ENCODE measurements at places on chromosomes 4 and X.

DNA sequence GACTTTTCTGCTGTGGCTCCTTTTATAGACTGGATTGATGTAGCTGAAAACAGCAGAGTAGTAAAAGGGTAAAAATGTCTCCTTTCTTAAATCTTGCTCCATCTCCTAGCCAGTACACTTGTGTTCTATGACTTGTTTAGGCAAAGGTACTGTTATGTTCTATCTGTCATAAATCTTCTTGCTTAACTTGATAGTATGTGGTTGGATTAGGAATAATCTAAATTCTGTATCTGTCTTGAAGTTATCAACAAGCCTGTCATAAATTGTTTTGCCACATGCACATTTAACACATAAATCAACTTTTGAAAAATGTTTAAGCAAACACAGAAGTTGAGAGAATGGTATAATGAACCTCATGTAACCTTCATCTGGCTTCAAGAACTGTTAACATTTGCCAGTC lies 157.0 kb downstream of the FRAS1 start:
- no peak for DNase-seq

DNA sequence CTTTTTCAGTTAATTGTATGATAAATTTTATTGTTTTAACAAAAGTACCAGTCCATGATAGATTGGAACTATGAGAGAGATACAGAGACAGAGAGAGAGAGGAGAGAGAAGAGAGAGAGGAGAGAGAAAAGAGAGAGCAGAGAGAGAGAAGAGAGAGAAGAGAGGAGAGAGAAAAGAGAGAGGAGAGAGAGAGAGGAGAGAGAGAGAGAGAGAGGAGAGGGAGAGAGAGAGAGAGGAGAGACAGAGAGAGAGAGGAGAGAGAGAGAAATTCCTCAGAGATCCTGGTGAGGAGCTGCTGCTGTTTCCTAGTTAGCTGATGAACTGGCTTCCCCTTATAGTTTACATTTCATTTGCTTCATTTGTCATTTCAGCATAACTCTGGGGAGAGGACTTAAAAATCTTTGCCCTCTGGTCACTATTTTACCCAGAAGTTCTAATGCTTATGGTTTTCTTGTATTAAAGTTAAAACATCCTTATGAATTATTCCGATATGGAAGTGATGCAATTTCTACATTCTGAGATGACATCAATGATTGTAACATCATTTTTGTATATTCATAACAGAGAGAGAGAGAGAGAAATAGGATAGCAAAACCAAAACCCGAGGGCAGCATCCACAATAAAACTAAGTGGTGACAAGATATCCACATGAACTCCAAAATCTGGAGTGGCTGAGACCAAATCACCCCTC lies 10.8 kb downstream of the CTAG1A start:
- peak; percentile 9 for DNase-seq

- peak; percentile 36 for DNase-seq
Observed at GRCh38 chr4:88533088-88533790, 9.7 kb upstream of the PYURF start.

- no peak for DNase-seq
Observed at GRCh38 chr4:87188048-87188447, 32.4 kb downstream of the KLHL8 start.

- no peak for DNase-seq
Observed at GRCh38 chr4:30727409-30727808, 7.2 kb downstream of the PCDH7 start.

DNA sequence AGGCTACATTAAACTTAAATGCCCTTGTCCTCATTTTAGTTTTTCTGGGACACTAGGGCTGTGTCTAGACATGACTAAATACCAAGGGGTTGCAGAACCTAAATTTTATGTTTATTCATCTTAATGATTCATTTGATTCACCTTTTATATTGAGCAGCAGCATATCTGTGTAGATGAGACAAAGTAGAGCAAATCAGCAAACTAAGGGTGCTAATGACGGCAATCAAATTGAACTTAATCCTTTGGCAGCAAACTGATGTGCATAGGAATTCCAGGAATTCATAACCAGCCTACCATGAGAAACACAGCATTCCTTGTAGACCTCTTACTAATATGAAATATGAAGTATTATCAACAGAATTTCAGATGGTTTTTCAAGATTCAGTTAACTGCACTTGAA lies 25.1 kb downstream of the EPHA5 start:
- peak; percentile 2 for DNase-seq

DNA sequence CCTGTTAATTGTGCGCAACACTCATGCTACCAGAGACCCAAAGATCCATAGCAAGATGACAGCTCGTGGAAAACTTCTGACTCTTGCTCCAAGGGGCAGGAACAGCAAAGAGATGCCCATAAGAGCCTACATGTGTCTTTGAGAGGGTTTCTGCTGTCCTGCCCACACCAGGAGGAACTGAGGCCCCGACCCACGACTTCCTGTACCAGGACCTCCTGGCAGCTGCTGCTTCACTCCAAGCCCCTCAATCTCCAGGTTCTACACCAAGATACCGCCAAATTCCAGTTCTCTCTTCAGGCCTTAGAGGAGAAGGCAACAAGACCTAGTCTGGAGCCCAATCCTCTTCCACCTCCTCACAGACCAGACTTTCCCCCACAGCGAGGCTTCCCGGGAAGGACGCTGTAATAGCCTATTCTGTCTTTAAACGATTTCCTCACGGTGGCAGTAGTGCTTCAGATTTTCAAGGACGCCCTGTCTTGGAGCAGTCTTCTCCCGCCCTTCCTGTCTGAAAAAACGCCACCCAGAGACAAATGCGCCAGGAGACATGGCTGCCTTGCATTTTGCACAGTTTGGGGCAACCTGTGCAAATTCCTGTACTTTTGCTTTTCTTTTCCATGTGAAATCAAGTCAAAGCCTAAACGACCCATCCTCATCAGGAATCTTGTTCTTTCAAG lies 230.2 kb upstream of the STK26 start:
- peak; percentile 17 for DNase-seq

DNA sequence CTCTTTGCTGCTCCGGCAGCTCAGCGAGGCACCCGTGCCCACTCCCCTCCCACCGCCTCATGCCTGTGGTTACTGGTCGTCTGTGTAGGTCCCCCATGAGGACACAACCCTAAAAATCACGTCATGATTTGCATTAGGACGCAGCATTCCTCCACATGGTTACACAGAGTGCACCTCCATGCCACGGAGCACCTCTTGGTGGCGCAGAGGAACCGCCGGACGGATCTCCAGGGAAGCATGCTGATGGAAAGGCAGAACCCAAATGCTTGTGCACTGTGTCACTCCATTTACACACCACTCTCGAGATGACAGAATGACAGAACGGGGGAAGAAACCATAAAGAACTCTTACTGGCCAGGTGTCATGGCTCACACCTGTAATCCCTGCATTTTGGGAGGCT lies 22.4 kb downstream of the FAM53A start:
- no peak for DNase-seq

DNA sequence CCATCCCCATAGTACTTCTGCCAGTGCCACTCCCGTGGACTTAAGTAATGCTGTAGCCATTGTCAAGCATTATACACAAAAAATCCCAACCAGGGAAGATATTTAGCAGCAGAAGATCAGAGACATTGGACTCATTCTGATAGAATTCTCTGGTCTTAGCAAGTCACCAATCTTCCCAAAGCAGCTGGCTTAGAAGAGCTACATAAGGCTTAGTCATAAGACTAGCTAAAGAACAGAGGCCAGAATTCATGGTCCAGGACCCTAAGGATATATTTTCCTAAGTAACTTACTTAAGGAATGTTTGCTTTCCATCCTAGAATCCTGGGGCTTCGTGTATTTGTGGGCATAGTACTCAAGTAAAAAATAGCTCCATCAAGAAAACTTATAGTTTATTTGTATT lies 100.3 kb upstream of the SLIT2 start:
- DNase-seq = no peak

DNA sequence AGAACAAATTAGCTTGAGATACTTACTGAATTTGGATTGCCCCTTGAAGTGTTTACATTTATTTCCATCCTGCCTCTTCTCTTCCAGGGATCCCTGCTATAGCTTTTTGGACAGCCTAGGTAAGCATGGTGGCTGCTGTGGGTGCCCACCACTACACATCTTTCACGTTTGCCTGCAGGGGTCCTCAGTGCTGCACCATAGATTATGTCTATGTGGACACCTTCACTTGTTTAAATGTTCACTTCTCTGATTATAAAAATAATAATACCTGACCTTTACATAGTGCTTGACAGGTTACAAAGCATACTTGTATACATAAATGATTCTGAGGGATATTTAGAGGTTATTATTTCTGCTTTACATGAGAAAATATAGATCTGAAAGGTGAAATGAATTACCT lies 67.9 kb upstream of the SLC4A4 start:
- no peak for DNase-seq

- no peak for DNase-seq
Observed at GRCh38 chrX:48939524-48940228, 17.7 kb downstream of the OTUD5 start.

GRCh38 chr4:1987721-1988326 lies 20.9 kb downstream of the NELFA start:
- no peak for DNase-seq

DNA sequence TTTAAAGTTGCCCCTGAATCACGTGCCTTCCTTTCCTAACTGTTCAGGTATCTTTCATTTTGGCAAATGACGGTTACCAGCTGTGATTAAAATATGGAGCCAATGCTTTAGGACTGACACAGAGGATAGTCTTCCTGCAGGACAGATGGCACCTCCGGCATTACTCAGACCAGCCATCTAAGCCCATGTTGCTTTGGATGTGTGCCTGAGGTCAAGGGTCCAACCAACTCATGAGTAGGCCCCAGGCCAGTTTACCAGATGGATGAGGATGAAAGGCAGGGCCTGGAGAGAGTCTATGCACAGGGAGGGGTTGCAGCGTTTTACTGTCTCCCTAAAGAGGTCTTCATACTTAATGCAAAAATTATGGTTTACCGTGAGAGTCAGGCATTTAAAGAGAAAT lies 174.0 kb upstream of the GATB start:
- DNase-seq = no peak

- DNase-seq = no peak
Observed at GRCh38 chr4:184261246-184261645, 43.6 kb upstream of the ENPP6 start.

- no peak for DNase-seq
Observed at GRCh38 chr4:40682290-40683101, 52.8 kb upstream of the RBM47 start.

DNA sequence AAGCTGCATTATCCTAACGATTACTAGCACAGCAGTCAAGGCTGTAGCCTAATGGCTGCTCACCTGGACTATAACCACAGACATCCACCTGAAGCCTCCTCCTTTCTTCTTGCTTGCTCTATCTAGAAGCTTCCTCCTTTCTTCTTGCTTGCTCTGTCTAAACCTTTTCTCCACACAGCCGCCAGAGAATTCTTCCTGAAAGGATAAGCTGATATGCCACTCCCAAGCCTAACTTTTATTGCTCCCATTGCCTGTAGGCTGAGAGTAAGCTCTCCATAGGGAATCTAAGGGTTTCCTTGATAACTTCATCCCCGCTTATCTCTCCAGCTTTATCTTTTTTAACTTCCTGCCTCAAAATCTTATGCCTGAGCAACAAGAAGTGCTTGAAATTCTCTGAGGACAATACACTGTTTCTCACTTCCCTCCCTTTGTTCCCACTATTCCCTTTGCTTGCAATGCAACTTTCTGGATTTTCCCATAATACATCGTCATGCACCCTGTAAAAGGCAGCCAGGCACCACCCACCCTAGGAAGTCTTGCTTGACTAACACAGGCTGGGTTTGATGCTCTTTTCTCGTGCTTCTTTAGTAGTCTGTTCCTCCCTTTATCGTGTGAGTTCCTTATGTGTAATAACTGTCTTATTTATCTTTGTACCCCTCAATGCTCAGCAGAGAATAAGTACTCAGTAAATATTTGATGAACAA lies 1.4 kb upstream of the LRIT3 start:
- DNase-seq = no peak

- DNase-seq = no peak
Observed at GRCh38 chrX:10217198-10217597, 60.4 kb downstream of the CLCN4 start.

- no peak for DNase-seq
Observed at GRCh38 chr4:82712561-82712960, 86.0 kb downstream of the SCD5 start.

GRCh38 chrX:140709421-140709846 lies at the start of gene LINC00632:
Gene LINC00632, plus strand, starts transcription at chrX:140709759.
- DNase-seq = no peak

Data from GM03348 (cell line).